ENCODE measurements at places on chromosomes 2 and 18.

- no peak for DNase-seq
Measured at GRCh38 chr2:140422759-140423158, 1642.6 kb upstream of the NXPH2 start.

- no peak for DNase-seq
Measured at GRCh38 chr18:51076503-51076902, 46.5 kb downstream of the SMAD4 start.

GRCh38 chr18:58788971-58789875, 75.5 kb upstream of the ZNF532 start:
- DNase-seq = no peak

- no peak for DNase-seq
Measured at GRCh38 chr2:152054593-152054992, 44.3 kb downstream of the CACNB4 start.

DNA sequence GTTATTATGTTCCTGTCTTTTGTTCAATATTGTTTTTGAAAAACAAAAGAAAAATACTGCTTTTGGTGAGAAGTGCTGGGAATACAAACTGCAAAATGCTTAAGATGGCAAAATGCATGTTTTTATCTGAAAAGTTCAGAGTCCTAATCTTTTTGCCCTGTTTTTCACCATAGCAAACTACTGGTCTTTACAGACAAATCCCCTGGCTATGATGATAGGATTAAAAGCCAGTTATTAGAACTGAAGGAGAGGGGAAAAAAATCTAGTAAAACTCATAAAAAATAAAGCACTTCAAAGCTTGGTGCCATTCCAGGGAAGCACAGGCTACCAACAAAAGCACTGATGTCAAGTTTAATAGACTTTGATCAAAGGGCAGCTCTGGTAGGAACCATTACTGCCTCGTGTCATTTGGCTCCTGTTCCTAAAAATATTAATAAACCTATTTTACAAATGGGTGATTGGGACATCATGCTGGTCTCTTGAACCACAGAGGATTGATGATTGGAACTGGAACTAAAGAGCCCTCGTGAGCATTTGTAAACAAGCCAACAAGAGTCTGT, 194.7 kb downstream of the RAB3GAP1 start:
- no peak for DNase-seq

GRCh38 chr18:32393407-32393806, 77.3 kb downstream of the GAREM1 start:
- DNase-seq = no peak

DNA sequence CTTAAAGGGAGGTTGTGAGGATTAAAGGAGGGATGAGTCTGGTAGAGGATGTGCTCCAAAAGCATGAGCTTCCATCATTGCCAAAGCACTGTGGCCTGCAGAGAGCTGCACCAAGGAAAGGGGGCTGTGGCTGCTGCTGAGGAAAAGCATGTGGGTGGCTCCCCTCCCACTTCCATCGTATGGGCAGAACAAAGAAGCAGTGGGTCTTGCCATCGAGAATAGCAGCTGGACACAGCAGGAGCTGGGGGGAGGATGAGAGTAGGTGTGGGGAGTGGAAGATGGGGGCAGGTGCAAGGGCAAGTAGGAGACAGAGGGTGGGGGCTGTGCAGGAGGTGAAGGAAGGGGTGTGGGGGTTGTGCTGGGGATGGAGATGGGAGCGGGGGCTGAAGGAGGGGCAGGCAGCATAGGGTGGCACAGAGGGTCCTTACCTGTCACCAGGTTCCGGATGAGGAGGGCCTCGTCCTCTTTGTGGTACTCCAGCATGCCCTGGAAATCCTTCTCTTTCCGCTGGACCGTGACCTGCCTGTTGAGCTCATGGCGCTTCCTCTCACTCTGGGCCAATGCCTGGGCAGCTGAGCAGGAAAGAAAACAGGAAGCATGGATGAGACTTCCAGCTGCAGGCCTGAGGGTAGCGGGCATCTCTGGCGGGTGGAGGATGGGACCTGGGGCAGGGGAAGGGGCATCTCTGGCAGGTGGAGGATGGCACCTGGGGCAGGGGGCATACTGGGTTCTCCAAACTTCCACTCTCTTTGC, 33.6 kb upstream of the ACAA2 start:
- no peak for DNase-seq

- no peak for DNase-seq
Measured at GRCh38 chr18:63312737-63313395, 6.7 kb downstream of the BCL2 start.

- DNase-seq = peak; percentile 70
Measured at GRCh38 chr2:225274751-225275150, 124.8 kb upstream of the NYAP2 start.

DNA sequence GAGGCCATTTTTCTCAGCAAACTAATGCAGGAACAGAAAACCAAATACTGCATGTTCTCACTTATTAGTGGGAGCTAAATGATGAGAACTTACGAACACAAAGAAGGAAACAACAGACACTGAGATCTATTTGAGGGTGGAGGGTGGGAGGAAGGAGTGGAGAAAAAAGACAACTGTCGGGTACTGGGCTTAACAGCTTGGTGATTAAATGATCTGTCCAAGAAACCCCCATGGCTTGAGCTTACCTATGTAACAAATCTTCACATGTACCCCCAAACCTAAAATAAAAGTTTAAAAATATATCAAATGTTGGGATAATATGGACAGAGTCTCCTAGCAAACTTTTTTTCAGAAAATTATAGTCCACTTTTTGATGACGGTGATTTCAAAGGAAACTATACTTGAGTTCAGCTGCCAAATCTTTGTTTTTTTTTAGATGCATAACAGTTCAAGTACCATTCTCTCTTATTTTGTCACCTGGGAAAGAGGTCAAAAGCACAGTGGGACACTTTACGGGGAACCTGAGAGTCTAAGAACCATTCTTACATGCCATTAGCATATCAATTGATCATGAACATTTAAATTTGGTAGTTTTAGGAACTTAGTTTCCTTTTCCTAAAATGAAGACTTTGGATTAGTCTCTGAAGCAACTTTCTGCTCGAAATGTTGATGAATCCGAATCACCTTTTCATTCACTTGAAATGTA, 835.0 kb downstream of the NRXN1 start:
- DNase-seq = no peak

- DNase-seq = no peak
Measured at GRCh38 chr2:218517434-218518206, 50.5 kb downstream of the USP37 start.
